ENCODE measurements at places on chromosomes 1 and 21. TPM values are rescaled to one million over a fixed set of nuclear protein-coding genes. Genes with fewer than 3 reads are reported as not detected.

MAP3K7CL gene
- polyA plus RNA-seq = 4.9 TPM

PLA2G2A gene
- polyA plus RNA-seq = not detected

FCRLA gene
- 0.23 TPM for polyA plus RNA-seq

LAPTM5 gene
- 12.8 TPM for polyA plus RNA-seq

HSD11B1 gene
- polyA plus RNA-seq = 0.33 TPM

KRTAP19-1 gene
- polyA plus RNA-seq = not detected

CFAP107 gene
- 1.5 TPM for polyA plus RNA-seq

DNA sequence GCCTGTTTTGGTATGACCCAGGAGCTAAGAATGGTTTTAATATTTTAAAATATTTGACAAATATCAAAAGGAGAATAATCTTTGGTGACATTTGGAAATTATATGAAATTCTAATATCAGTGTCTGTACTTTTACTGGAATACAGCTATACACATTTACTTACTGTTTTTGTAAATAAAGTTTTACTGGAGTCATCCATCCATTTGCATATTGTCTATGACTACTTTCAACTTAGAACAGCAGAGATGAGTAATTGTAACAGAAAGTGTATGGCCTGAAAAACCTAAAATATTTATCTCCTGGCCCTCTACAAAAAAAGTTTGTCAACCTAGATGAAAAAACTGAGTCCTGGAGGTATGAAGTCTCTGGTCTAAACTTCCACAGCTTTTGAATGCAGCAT, 5.8 kb upstream of the MAP3K7CL start:
- no peak for DNase-seq

GRCh38 chr1:158283965-158284364, 5.8 kb upstream of the CD1C start:
- no peak for DNase-seq

- DNase-seq = no peak
These were observed 79.9 kb downstream of the DMRTA2 start for GRCh38 chr1:50343323-50343722.

- DNase-seq = no peak
These were observed 111.6 kb upstream of the FGGY start for GRCh38 chr1:59185163-59185860.

DNA sequence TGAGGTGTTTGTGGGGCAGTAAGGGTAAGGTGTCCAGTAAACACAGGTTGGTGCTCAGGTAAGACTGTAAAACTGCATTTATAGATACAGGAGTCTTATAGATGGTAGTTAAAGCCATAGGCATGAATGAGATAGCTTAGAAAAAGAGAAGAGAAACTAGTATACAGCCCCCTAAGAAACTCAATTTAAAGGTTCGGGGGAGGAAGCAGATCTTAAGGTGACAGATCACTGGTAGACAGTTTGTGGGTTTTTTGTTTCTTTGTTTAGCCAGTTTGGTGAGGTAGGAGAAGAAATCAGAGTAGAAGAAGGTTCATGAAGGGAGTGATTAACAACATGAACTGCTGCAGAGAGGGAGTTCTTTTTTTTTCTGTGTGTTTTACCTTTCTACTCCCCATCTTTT, 6.1 kb upstream of the AGO3 start:
- no peak for DNase-seq

GRCh38 chr1:10990828-10991227, 21.6 kb upstream of the TARDBP start:
- no peak for DNase-seq

DNA sequence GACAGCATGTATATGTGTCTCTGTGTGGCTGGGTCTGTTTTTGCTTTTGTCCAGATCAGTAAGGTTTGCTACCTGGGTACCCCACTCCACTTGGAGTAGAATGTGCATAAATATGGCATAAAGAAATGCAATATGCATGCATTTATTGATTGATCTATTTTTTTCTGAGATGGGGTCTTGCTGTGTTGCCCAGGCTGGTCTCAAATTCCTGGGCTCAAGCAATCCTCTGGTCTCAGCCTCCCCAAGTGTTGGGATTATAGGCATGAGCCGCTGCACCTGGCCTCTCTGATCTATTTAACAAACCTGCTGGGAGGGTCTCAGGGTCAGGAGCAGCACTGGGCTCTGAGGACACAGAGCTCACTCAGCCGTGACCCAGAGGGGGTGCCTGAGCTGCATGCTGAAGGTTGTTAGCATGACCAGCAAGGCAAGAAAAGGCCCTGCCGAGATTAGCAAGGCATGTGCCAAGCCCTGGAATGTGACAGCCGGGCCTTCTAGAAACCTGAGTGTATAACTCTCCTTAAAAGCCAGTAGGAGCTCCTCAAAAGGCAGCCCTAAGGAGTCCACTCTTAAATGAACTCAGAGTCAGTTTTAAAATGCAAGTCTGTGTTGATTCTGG, 22.5 kb downstream of the PCSK9 start:
- DNase-seq = no peak

GRCh38 chr21:42437786-42438185, 34.1 kb downstream of the UBASH3A start:
- DNase-seq = no peak

DNA sequence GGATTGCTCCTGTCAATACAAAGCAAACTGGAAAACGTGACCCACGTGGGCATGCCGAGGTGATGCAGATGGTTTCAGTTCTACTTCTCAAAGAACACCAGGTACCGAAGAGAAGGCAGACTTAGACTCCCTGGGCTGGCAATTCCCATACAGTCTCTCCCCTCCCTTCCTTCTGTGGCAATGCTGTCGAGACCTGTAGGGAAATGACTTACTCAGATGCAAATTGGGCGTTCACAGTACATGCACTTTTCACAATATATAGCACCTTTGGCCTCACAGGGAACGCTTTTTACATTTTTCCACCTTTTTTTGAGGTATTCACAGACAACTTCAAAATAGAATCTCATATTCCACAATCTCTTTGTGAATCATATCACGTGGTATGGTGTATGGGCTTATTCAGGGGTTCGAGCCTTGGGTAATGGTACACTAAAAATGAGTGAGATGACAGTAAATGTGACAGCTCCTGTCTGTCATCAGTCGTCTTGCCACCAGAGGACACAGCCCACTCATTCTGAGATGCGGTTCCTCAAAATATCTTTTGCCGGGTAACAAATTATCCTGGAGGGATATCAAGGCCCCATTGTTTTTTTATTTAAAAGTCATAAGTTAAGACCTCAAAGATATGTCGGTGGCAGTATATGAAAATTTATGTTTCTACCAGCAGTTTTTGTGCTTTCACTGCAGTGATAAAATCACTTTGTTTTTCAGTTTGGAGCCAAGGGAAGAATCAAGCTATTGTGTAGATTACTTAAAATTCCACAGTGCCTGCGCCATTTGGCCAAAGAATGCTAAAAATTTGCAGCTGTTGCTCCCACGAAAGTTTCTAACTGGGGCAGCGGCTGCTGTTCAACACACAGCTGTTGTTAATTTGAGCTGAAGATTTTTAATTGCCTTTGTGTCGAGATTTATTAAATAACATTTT, 168.4 kb downstream of the ZZZ3 start:
- DNase-seq = no peak

GRCh38 chr1:60762176-60762575, 320.2 kb upstream of the NFIA start:
- no peak for DNase-seq

DNA sequence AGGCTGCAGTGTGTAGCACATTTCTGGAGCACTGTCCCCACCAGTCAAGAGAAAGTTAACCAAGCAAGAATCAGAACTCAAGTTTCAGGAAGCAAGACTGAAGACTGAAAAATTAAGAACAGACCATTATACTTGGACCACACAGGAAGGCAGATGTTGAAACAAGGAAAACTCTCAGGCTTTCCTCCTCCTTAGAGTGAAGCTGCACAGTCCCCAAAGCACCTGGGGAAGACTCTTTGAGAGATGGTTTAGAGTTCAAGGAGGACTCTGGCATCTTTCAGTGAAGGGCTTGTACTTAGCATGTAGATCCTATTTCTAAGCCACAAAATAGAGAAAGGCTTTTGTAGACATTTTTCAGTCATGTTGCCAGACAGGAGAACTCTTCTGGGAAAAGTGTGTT, 113.7 kb upstream of the KCTD3 start:
- no peak for DNase-seq

GRCh38 chr1:177219554-177220458, 49.0 kb downstream of the BRINP2 start:
- DNase-seq = no peak

DNA sequence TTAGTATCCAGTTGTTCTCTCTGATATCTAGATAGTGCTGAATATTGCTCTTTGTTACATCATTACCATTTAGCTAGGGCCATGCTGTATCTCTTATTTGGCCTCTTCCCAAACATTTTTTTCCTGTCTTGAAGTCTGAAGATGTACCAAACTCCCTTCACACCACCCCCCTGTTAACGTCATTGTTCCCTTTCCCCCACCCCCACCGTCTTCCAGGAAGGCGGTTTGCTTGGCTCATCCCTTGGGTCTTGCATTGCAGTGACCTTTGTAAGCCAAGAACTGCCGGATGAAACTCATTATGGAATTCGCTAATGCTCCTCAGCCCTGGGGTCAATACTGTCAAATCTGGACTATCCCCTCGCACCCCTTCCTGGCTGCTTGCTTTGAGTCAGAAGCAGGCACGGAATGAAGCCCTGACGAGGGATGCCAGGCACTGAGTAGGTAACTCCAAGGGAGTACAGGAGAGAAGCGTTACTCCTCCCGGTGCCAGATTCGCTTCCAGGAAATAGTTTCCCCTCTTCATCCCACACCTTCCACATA, 283.1 kb downstream of the TM2D1 start:
- DNase-seq = no peak

DNA sequence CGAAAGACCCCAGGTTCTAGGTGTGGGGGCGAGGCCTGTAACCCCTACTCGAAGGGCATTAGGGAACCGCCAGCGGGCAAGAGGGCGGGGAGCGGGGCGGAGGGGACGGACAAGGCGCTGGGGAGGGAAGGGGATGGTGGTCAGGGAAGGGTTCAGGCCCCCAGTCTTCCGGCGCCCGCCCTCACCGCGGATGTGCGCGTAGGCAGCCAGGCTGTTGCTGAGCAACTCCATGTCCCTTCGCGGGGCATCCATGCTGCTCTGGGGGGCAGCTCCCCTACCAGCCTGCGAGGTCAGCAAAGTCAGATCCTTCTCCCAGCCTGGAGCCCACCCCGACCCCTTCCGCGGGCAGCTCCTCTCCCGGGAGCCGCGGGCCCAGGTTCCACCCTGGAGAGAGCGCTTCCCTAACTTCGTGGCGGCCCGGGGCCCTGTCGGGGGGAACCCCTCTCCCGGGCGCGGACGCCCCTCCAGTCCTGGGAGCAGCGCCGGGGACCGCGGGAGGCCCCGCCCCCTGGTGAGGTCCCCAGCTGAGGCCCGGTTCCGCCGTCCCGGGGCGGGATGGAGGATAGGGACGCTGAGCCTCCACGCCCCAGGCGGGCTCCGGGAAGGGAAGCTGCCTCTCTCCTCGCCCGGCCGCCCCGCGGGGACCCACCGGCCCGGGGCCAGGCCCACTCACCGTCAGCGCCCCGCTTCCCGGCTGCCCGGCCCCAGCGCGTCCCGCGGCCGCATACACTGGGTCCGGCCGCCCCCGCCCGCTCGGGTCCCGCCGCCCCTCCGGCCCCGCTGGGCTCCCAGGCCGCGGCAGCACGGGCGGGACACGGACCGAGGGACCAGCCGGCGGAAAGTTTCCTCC, 434 bp downstream of the EVA1B start:
- DNase-seq = no peak

GRCh38 chr1:27868932-27869718, 3.2 kb upstream of the THEMIS2 start:
- no peak for DNase-seq

- no peak for DNase-seq
These were observed 4.2 kb upstream of the LINGO4 start for GRCh38 chr1:151809290-151809984.

- no peak for DNase-seq
These were observed 31.7 kb downstream of the ABL2 start for GRCh38 chr1:179197690-179198297.

DNA sequence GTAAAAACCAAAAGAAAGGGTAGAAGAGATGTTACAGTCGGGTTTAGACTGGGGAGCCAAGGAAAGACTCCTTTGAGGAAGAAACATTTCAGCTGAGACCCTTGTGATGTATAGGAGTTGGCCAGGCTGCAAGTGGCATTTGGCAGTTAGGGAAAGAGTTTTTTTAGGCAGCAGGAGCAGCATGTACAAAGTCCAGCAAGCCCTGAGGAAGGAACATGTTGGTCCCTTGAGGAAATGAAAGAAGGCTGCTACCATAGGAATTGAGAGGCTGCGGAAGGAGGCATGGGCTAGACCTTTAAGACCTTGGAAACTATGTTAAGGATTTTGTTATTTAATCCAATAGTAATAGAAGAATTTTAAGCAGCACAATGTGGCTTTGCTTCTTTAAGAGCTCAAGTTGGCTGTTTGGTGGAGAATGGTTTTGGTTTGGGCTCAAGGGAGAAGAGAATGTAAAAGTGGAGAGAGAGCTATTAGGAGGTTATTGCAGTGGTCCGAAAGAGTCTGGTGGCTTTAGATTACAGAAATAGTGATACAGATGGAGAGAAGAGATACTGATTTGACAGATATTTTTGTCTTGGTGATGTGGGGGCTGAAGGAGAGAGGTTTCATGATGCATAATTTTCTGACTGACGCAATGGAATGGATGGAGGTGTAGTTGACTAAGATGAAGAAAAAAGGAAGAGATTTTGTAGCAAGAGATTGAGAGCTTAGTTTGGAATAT, 26.6 kb downstream of the SMAP2 start:
- no peak for DNase-seq

GRCh38 chr21:28445141-28445830, 547.4 kb downstream of the LTN1 start:
- DNase-seq = no peak

- peak; percentile 61 for DNase-seq
These were observed 534 bp downstream of the C1orf56 start for GRCh38 chr1:151047925-151048644.

DNA sequence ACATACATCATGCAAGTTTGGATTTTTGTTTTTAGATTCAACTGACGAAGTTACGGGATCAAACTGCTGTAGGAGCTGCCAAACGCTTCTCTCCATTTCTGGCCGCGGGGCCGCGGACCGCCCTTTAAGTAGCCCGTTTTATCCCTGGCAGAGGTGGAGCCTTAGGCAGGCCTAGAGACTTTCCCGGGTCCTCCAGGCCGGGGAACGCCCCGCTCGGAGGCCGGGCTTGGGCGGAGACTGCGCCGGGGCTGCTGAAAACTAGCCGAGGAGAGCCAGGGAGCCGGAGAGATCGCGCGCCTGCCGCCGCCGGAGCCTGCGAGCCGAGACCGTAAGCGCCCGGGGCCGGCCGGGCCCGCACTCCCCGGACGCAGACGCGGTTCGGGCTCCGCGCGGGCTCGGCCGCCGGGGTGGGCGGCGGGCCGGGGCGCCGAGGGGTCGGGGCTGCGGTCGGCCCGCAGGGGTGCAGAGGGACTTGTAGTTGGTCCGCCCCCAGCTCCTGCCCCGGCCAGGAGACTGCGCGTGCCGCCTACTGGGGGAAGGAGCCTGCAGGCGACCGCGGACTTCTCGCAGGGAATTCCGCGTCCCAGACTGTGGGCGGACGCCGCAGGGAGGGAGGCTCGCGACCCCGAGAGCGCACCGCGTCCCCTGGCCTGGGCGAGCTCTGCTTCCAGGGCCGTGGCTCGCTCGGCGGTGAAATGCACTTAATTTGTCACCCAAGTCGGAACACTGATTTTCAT, at the start of gene EPHX1:
TSS of gene EPHX1 (plus strand) at position 283 of the 737 bp plus-strand sequence. CDS start 18,606 bp downstream, outside the sequence.
- DNase-seq = peak; percentile 74

All from right renal cortex interstitium (tissue), 3 donors.